Activated CD4-positive, alpha-beta memory T cell treated with anti-CD3 and anti-CD28 coated beads for 36 hours (primary cell): ENCODE measurements at places on chromosomes 16 and 17.
A peak's percentile ranks its signal among the peaks of the same experiment; 100 is the strongest.

GRCh38 chr17:36036235-36036634 is 18.5 kb upstream of the CCL23 start:
- DNase-seq = no peak

GRCh38 chr16:26651464-26651863 is 415.3 kb upstream of the C16orf82 start:
- no peak for DNase-seq

DNA sequence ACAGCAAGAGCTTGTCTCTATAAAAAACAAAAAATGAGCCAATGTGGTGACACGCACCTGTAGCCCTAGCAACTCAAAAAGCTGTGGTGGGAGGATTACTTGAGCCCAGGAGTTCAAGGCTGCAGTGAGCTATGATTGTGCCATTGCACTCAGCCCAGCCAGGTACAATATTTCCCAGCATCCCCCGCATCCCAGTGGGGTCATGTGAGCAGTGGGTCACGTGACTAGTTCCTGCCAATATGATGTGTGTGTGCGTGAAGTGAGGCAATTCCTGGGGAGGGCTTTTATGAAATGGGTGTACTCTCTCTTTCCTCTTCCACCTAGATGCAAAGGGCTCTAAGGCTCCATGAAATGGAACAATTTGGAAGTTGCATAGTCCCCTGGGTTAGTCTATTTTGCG is 81.3 kb downstream of the GSG1L start:
- DNase-seq = no peak

DNA sequence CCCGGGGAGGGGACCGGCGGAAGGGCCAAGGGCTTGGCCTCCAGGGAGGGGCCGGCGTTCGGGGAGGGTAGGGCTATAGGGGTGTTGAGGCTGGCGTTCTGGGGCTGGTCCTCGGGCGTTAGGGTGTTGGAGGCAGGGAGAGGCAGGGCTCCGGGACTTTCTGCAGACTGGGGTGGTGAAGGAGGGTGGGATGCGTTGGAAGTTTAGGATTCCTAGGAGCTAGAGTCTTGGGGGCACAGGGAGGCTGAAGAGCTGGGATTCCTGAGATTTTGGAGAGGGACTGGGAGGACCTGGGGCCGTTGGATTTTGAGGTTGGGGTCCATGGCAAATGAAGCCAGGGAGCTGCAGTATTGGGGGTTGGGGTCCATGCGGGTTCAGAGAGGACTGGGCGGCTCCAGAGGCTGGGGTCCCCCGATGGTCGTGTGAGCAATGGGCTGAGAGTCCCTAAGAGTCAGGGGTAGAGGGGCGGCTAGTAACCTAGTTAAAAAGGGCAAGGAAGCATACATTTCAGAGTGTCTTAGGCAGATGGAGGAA is 740 bp downstream of the NFATC2IP start:
- no peak for DNase-seq

GRCh38 chr16:10067406-10067805 is 114.8 kb downstream of the GRIN2A start:
- DNase-seq = no peak

DNA sequence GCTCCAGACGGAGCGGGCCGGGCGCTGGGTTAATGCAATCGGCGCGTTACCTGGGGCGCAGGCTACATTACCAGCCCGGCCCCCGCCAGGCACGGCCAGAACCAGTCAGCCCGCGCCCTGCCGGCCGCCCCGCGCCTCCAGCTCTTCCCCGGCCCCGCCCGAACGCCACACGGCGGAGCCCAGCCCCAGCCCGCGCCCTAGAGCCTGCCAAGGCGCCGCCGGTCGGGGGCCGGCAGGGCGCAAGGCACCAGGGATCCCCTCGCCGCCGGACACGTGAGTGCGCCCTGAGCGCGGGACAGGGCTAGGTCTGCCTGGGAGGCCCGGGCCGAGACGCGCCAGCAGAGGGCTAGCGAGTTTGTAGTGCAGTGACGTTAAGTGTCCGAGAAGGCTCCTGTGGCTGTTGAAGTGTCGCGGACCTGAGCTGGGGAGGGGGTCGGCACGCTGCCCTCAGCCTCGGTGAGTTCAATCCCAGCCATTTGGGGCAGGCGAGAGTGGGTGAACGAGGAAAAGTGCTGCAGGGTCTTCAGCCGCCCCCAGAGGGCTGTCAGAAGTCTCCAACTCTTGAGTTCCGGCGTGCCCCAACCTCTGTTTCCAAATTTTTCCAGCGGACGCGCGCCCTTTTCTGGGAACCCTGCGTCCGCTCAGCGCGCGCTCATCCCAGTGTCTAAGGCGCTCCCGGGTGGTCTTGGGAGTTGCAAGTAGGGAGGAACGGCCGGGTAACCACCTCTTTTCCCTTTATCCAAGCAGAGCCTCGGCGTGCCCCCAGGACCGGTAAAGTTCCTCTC is at the start of gene SLC6A2:
Gene SLC6A2 (plus strand): TSS at position 92 of the 785 bp plus-strand sequence. CDS start 707 bp downstream, outside the sequence.
- no peak for DNase-seq

- no peak for DNase-seq
Observed at GRCh38 chr17:4838309-4838785, 5.2 kb downstream of the MINK1 start.

DNA sequence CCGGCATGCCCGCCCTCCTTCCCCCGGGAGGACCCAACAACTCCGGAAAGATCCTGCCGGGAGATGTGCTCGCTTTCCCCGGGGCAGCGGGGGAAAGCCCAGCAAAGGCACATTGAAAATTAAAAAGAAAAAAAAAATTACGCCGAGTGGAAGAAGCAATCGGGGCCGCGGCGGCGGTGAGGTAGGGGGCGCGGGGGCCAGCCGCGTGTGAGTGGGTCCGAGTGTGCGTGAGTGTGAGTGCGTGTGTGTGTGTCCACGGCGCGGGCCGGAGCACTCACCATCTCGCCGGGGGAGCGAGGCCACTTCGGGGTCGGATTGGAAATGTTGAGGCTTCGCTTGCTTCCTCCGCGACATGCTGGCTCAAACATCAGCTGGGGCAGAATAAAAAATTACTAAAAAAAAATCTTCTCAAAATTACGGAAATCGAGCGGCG is at the start of gene SALL1:
Gene SALL1 (minus strand): TSS at position 383 of the 433 bp plus-strand sequence. CDS start 29 bp downstream, at position 354.
- DNase-seq = no peak

DNA sequence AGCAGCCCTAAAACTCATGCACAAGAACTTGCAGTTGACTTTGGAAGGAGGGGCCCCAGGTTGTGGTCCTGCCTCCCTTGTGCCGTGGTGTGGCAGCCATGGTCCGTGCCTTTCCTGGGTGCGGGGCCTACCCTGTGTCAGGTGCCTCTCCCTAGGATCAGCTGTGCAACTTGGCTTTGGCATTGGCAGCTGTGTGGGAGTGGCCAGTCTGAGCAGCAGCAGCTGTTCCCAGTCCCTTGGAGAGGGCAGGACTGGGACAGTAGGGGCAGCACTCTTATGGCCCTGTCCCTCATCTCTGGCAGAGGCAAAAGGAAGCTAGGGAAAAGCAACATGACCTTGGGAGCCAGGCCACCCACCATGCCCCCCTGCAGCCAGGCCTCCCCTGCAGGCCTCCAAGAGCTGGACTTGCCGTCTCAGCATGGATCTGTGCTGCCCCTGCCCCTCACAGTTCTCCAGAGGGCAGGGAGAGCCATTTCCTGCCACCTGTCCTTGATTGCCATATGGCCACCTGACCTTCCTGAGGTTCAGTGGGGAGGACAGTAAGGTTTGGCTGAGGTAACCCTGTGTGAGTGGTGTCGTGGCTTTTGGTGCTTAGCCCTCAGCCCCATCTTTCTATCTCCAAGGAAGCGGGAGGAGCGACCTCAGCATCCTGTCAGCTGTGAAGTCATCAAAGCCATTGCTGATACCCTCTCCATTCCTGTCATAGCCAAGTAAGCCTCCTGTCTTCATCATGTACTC is 15.5 kb upstream of the NFATC3 start:
- peak; percentile 71 for DNase-seq

GRCh38 chr17:2057760-2058585 is 3.1 kb downstream of the HIC1 start:
- peak; percentile 20 for DNase-seq

DNA sequence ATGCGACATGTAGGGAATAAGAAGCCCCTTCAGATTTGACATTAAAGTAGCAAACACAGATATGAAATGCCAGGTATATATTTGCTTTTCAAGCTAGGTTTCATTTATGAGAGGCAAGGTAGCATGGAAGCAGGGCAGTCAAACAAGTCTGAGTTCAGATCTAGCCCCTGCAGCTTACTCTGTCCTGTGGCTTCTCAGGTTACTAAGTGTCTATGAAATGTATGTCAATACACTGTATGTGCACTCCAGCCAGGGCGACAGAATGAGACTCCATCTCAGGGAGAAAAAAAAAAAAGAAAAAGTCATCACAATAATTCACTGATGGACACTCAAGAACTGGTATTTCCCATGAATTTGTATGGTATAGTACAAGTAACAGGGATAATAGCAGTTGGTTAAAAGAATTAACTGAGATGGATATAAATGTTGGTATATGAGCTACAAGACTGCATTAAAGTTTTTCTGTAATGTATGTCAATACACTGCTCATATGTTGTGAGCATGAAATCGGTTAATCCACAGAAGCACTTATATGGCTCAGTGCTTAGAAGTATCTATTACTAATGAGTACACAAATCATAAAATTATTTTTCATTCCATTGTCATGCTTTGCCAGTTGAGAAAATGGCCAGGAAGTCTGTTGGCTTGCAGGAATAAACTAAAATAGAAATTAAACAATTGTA is 2.9 kb upstream of the WSB1 start:
- DNase-seq = no peak

- no peak for DNase-seq
Observed at GRCh38 chr17:55612691-55613141, 101.5 kb upstream of the SMIM36 start.

DNA sequence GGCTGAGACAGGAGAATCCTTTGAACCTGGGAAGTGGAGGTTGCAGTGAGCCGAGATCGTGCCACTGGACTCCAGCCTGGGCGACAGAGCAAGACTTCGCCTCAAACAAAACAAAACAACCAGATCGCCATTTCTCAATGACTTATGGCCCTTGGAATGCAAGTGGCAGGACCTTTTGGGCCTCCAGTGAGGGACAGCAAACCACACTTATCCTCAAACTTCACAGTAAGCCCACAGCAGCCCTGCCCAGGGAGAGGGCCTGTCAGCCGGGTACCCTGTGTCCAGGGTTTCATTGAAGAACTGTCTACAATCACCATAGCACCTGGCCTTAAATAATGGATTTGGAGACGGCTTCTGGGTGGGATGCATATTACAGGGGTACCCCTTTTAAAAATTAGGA is 11.7 kb downstream of the TRAF4 start:
- DNase-seq = no peak

DNA sequence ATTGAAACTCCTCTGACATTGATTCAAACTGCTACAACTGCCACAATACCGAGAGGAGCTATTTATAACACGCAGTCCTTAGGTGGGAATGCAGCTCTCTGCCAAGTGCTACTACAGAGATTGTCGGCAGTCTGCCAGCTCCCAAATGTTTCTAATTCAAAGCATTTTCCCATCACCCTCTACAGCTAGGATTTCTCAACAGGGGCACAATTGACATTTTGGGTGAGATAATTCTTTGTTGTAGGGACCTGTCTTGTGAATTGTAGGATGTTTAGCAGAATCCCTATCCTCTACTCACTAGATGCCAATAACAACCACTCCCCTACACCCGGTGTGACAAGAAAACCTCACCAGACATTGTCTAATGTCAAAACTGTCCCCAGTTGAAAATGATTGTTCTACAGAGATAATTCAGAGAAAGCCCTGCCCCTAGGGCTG is 7.8 kb upstream of the N4BP1 start:
- DNase-seq = no peak

GRCh38 chr17:43547189-43547550 is 1.0 kb upstream of the ETV4 start:
- no peak for DNase-seq

GRCh38 chr16:24829153-24829552 is 16.6 kb upstream of the SLC5A11 start:
- peak; percentile 7 for DNase-seq

GRCh38 chr17:68768804-68769203 is 167.6 kb upstream of the FAM20A start:
- no peak for DNase-seq

DNA sequence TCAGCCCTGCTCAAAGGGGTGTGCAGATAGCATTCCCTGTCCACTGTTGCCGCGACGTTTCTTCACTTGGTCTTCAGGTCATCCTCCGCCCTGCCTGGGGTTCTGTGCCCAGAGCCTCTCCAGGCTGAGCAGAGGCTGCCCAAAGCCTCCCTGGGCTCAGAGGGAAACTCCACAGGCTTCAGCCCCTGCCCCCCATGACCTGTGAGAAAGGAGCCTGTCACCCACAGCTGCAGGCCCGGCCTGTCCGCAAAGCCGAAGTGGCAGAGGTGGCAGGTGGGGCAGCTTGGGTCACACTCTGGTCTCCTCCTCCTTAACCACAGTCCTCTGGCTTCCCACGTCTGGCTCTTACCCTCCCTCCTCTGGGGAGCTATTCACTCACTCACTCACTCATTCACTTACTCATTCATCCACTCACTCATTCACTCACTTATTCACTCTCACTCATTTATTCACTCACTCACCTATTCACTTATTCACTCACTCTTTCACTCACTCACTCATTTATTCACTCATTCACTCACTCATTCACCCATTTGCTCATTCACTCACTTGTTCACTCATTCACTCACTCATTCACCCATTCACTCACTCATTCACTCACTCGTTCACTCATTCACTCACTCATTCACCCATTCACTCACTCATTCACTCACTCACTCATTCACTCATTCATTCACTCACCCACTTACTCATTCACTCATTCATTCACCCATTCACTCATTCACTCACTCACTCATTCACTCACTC is 7.1 kb upstream of the CPSF4L start:
- DNase-seq = peak; percentile 12

DNA sequence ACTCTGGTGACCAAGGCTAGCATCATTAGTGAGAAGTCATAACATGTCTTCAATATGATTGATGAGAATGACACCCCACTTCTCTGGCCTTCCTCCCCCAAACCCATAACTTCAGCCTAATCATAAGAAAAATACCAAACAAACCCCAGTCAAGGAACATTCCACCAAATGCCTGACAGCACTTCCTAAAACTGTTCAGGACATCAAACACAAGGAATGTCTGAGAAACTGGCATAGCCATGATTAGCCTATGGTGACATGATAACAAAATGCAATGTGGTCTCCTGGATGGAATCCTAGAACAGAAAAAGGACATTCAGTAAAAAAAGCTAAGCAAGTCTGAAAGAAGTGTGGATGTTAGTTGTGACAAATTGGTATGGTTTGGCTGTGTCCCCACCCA is 24.7 kb upstream of the TBX4 start:
- DNase-seq = no peak

DNA sequence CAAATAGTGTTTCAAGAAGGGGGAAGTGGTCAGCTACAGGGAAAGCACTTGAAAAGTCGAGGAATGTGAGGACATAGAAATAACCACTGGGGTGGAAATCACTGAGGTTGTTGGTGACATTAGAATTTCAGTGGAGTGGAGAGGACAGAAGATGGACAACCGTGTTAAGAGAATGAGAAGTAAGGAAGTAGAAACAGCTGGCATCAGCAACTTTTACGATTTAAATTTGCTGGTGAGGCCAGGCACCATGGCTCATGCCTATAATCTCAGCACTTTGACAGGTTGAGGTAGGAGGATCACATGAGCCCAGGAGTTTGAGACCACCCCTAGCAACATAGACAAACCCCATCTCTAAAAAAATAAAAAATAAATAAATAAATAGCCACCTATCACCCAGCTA is 83.2 kb upstream of the PSMD7 start:
- no peak for DNase-seq

GRCh38 chr17:74598346-74599022 is 6.4 kb upstream of the CD300LD start:
- DNase-seq = no peak
